ENCODE measurements at places on chromosomes 4 and X.

DNA sequence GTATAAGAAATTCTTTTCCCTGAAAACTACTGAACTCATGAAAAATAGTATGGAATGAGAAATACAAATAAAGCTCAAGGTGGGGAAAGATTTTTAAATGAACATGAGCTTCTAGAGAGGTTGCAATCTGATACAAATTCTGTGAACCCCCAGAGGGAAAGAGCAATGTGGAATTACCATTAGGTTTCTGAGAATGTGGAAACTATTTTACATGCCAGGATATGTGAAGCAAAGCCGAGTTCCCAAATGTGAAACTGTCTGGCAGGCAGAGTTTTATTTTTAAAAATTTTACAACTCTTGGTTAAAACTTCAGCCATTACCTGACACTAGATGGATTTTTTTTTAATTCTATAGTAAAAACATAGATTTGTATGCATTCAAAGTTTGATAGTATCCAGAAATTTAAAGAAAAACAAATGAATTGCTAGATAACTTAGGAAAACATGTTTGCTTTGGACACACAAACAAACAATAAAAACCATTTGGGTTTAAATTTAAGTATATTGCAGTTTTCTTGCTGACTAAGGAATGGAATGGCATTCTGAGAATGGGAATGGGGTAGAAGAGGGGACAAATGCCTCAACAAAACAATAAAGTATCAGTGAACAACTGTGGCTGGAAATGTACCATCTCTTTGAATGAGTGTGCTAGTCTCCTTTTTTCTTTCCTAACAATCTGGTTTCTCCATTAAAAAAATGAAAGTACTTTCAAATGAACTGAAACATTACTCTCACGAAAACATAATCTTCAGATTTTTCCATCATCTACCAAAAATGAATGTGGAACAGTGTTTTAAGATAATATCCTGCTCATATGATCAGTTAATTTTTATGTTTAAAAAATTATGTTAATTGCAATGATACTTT lies 99.6 kb downstream of the PCDH18 start:
- DNase-seq: no peak

GRCh38 chr4:72365981-72366380 lies 203.0 kb downstream of the ADAMTS3 start:
- no peak for DNase-seq

DNA sequence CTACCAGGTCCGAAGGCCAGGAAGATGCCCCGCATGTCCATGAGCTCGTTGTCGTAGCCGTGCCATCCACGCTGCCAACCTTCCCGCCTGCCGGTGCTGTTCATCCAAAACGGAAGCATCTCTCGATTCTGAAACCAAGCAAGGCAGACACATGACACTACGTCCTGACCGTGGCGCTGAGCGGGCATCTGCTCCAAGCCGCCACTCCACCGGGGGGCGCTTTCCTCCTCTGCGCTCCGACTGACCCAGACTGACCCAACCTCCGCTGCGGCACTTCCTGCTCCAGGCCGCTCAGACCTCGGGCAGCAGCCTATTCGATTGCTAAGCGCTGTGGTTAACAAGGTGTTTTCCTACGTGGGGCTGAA lies 120.5 kb downstream of the ENPP6 start:
- no peak for DNase-seq

DNA sequence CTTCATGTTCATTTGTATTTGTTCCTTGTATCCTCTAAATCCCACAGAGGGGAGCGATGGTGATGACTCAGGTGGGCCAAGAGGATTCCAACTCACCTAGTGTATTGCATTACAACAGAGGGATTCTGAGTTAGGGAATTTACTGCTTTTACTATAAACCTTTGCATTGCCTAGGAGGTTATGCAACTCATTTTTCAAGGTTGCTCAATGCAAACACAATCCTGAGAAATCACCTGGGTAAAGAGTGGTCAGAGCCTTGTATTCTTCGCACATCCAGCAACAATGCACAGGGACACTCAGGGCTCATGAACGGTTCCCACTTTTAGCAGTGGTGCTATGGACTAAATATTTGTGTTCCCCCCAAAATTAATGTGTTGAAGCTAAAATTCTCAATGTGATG lies 28.6 kb upstream of the LSM6 start:
- no peak for DNase-seq

DNA sequence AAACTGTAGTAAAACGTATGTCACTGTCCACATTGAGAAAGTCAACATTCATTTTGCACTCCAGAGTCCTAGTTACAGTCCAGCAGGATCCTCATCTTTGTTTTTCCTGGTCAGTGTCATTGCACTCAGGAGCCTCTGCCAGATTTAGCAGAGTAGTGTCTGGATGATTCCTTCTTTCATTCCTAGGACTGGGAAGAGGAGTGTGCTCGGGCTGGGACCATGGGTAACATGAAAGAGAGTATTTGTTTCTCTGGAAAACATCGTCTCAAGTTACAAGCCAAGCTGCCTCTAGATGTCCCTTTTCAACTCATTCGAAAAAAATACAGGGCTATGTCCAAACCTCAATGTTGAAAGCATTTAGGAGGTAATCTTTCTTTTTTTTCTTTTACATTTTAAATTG lies 69.9 kb upstream of the TNIP3 start:
- DNase-seq: no peak

Measured in stimulated activated CD8-positive, alpha-beta memory T cell treated with anti-CD3 and anti-CD28 coated beads, Interleukin-4, amount 100 ng/mL, for 1 hour (primary cell).